ENCODE measurements at places on chromosomes 7 and 10. TPM values are rescaled to one million over a fixed set of nuclear protein-coding genes. Genes with fewer than 3 reads are reported as not detected.

OR9A4 gene
- total RNA-seq = not detected

TFEC gene
- total RNA-seq = 4.1 TPM

CBX3 gene
- 88.7 TPM for total RNA-seq

FIS1 gene
- 227 TPM for total RNA-seq

SPDYE18 gene
- not detected for total RNA-seq

VSTM2A gene
- total RNA-seq = not detected

PPP1R9A gene
- total RNA-seq = 37.0 TPM

ZNF487 gene
- total RNA-seq = 12.2 TPM

OPN1SW gene
- total RNA-seq = not detected

GDF10 gene
- 9.8 TPM for total RNA-seq

EPHA1 gene
- total RNA-seq = 0.78 TPM

ZCCHC24 gene
- total RNA-seq = 90.3 TPM

SEMA3D gene
- 1.8 TPM for total RNA-seq

SYT15B gene
- total RNA-seq = 1.4 TPM

NRAP gene
- not detected for total RNA-seq

GSTO2 gene
- total RNA-seq = 0.16 TPM

USP6NL gene
- 14.4 TPM for total RNA-seq

ABCB1 gene
- 18.4 TPM for total RNA-seq

ABCC2 gene
- 0.46 TPM for total RNA-seq

SPDYE11 gene
- total RNA-seq = not detected

ABCB4 gene
- total RNA-seq = 0.77 TPM

MRC1 gene
- total RNA-seq = 14.1 TPM

FEZF1 gene
- not detected for total RNA-seq

SYT15 gene
- total RNA-seq = 3.6 TPM

All from gastroesophageal sphincter (tissue), 4 donors.